H1 (cell line): ENCODE measurements at places on chromosomes 5 and 9.

GRCh38 chr5:107157809-107158208 lies 512.9 kb downstream of the EFNA5 start:
- no peaks in the 10 kb centered on the region for H3K27me3 ChIP-seq
- no peaks in the 10 kb centered on the region for H3K4me1 ChIP-seq
- DNase-seq: no peak
- H3K27ac ChIP-seq: no peak overlapping the region
- no peak overlapping the region for H3K4me3 ChIP-seq

DNA sequence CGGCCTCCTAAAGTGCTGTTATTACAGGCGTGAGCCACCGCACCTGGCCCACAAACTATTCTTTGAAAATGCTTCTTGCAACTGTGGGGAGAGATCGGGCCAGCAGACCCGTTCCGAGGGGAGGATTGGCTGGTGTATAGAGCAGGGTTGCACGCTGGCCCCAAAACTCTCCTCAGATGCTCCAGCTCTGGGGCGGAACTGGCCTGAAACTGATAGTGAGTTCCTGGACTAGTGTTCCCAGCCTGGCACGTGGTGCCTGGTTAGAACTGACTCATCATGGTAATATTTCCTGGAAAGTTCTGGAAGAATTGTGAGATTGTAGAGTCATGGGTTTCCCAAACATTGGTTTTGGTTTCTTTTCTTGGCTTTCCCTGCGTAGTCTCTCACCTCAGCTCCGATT lies 120.5 kb downstream of the FBXL7 start:
- no peak for DNase-seq
- H3K27ac ChIP-seq: no peak overlapping the region
- H3K4me1 ChIP-seq: no peaks in the 10 kb centered on the region
- H3K4me3 ChIP-seq: no peak overlapping the region
- no peaks in the 10 kb centered on the region for H3K27me3 ChIP-seq
- no peaks in the 10 kb centered on the region for H3K36me3 ChIP-seq

DNA sequence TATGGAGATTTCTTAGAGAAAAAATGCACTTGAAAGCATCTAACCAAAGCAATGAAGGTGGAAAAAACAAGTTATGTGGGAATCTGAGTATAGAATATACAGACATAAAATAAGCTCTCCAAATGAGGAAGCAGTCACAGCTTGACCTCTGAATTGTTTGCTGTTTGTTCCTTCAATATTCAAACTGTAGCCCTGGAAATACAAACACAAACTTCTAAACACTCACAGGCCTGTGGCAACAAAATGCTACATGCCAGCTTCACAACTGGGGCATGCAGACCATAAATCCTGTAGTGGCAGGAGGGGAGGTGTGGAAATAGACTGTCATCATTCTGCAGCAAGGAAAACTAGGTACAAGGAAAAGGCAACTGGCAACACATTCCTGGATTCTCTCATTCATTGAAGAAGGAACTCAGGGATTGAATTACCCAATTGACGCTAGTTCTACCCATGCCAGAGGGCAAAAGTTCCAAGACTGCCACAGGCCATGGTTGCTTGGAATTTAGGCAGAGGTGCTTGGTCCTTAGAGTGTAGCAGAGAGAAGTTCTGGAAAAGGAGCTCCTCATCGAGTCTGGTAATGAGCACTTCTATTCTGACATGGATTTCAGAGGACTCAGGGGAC lies 349.6 kb downstream of the PDE4D start:
- H3K4me1 ChIP-seq: no peaks in the 10 kb centered on the region
- DNase-seq: no peak
- H3K36me3 ChIP-seq: no peaks in the 10 kb centered on the region
- no peaks in the 10 kb centered on the region for H3K27me3 ChIP-seq
- no peak overlapping the region for H3K4me3 ChIP-seq

GRCh38 chr9:79974806-79975422 lies 403.1 kb downstream of the TLE4 start:
- peaks cover 2% of the 10 kb centered on the region; the same call in 1 of the 2 replicates for H3K4me1 ChIP-seq
- no peak overlapping the region for H3K27ac ChIP-seq
- H3K36me3 ChIP-seq: no peaks in the 10 kb centered on the region
- no peak for DNase-seq
- H3K27me3 ChIP-seq: no peaks in the 10 kb centered on the region
- no peak overlapping the region for H3K4me3 ChIP-seq

GRCh38 chr9:127941062-127941960 lies 3.7 kb upstream of the DPM2 start:
- no peak for DNase-seq
- H3K27me3 ChIP-seq: no peaks in the 10 kb centered on the region
- H3K4me1 ChIP-seq: no peaks in the 10 kb centered on the region
- peaks cover 14% of the 10 kb centered on the region for H3K36me3 ChIP-seq

- no peak for DNase-seq
- no peaks in the 10 kb centered on the region for H3K4me1 ChIP-seq
- no peaks in the 10 kb centered on the region for H3K36me3 ChIP-seq
- H3K4me3 ChIP-seq: no peak overlapping the region
- no peaks in the 10 kb centered on the region for H3K27me3 ChIP-seq
These were observed 531.5 kb downstream of the CSNK1G3 start for GRCh38 chr5:124043456-124043855.
